ENCODE measurements at places on chromosomes 2 and 18.

DNA sequence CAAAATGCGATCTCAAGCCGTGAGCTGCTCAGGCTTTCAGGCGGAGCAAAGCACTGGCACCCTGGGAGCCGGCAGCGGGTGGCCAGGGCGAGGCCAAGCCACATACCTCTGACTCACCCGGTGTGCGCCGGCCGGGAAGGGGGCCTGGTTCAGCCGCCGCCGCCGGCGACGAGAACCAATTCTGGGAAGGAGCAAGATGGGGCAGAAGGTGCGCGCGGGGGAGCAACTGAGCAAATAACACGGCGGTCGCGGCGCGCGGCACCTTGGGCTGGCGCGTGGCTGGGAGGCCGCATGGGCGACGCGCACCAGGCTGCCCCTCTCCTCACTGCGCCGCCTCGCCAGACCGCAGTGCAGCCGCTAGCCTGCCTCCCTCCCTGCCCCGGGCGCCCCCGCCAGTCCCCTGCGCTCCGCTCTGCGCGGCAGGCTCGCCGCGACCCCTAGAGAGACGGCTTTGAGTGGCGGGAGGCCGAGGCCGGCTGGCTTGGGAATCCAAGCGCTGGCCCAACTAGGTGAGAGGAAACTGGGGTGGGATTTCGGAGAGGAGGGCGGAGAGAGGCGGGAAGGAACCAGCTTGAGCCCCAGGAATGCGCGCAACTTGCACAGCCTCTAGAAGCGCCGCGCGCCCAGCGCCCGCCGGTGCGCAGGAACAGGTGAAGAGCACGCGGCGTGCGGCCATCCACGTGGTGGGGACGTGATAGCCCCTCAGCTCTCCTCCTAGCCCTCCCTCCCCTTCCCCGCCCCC, 3.2 kb downstream of the NRP2 start:
- DNase-seq = peak; percentile 73

GRCh38 chr2:187982668-187983067, 309.0 kb upstream of the GULP1 start:
- DNase-seq = peak; percentile 92

DNA sequence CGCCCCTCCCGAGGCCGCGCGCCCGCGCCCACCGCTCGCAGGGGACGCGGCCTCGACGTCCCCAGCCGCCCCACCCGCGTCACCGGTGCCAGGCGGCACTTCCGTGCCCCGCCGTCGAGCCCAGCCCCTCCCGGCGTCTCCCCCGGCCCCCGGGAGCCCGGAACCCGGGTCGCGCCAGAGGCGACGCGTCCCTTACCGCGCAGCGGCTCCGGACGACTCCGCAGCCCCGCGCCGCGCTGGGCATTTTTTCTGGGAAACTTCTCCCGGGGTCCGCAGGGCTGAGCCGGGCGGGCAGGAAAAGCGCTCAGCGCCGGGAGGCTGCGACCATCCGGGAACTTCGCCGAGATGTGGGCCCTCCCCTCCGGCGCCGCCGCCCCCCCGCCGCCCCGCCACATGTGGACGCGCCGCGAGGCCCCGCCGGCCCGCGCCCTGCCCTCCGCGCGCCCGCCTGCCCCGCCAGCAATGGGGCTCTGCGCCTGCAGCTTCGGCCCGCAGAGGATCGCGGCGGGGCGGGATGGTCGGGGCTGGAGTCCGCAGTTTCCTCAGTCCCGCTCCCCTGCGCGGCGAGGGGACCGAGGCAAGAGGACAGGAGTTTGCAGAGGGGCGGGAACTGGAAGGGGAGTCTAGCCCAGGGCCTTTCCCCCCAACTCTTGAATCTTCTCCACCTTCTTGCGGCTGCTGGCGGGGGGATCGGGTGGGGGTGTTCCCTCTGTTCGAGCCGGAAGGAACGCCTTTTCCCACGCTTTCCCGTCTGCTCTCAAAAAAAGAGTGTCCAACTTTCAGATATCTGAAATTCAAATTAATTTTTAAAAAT, 81.5 kb downstream of the CHRNA1 start:
- peak; percentile 82 for DNase-seq

DNA sequence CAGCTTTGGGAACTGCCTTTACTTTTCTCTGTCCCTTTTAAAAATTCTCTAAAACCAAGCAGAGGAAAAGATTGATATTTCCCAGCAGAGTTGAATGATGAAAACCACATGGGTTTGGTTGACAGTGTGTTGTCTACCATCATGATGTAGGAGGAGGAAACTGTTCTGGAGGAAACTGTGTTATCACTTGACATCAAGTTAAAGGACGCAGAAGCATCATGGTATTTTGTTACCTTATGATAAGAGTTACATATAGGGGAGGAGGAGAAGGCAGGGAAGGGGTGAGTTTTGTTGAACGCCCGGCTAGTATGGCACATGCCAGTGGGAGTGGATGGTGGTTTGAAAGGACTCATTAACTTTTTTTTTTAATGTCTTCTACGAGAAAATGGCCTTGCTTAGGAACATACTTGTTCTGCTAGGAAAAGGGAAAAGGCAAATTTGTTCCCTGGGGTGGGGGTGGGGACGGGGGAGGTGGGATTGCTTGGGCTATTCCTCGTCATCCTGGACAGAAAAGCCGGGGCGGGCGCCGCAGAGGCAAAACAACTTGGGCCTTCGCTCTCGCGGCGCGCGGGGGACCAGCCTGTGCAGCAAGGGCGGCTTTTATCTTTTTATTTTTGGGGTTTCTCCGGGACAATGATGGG, 766 bp downstream of the TMEM17 start:
- DNase-seq = peak; percentile 21

DNA sequence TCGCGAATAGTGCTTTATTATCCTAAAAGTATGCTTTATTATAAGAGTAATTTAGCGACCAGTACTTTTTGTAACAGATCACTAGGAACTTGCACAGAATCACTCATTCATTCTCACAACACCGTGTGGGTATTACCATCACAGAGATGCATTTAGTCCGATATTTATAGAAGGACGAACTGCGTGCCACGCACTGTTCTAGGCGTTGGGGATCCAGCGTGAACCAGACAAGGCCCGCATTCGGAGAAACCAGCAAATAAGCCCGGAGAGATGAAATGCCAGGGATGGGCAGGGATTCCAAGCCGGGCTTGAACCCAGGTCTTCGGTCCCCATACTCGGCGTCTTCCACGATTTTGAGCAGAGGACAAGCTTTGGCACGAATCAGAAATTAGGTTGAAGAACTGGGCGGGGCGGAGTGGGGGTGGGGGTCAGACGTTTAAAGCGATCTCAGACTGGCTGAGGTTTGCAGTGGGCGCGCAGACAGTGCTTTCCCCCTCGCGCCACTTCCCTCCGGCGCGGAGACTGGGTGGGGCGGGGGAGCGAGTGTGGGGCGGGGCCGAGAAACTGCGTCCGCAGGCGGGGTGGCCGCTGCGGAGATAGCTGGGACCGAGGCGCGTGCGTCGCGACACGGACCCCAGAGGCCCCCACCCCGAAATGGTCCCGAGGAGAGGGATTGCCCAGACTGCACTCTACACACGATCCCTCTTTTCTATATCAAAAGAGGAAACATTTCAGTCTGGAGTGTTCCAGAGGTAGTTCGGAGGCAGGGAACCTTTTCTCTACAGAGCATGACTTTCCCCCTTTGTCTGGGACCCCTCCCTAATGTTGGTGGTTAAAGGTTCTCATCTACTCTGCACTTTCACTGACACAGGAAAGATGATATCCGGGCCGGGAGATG, 1.1 kb upstream of the CXCR4 start:
- DNase-seq = no peak

DNA sequence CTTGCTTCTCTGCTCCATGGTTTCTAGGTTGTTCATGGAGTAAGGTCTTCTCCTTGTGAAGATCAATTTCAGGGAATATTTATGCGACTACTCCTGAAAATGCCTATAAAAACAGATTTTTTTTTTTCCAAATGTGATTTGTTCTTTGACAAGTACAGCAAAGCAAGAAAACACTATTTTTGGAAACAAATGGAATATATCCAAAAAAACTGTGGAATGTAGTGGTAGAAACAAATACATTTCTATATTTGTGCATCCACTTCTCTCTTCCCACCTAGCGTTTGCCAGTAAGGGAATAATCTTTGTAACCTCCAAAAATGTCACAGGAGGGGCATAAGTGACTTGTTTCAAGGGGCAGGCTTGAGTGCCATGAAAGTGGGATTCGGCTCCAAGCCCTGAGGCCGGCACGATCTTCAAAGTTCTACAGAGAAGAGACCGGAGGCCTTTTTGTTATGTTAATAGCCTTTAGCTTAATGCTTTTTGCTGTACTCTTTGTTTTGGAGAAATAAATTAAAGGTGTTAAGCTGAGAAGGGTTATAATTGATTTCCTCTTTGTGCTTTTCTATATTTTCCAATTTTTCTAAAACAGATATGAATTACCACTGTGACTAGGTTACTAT, 200.6 kb downstream of the NRP2 start:
- DNase-seq = no peak

GRCh38 chr2:175318542-175318941, 137.0 kb upstream of the ATP5MC3 start:
- DNase-seq = no peak

- no peak for DNase-seq
These were observed 187.0 kb upstream of the HDAC4 start for GRCh38 chr2:239587841-239588240.

GRCh38 chr2:190365499-190366204, 22.3 kb downstream of the INPP1 start:
- no peak for DNase-seq

DNA sequence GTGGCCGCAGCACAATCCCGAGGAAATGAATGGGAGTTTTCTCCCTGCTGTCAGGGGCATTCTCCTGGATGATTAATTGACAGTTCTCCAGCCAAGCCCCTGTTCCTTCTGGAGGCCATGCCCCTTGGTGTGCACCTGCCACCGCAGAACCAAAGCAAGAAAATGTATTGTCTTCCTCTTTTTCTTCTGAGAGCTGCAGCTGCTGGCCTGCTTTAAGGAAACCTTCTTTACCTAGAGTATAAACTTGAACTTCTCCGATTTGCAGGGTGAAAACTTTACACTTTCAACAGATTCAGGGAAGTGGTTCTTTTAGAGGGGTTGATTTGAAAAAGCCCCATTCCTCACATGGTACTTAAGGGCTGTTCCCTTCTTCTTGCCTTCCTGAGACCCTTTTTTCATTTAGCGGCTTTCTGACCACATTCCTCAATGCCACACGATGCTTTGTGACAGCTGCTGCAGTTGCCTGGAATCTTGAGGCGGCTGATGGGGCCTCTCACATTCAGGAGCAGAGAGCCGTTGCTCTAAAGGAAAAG, 402.8 kb downstream of the TXNL1 start:
- peak; percentile 49 for DNase-seq

DNA sequence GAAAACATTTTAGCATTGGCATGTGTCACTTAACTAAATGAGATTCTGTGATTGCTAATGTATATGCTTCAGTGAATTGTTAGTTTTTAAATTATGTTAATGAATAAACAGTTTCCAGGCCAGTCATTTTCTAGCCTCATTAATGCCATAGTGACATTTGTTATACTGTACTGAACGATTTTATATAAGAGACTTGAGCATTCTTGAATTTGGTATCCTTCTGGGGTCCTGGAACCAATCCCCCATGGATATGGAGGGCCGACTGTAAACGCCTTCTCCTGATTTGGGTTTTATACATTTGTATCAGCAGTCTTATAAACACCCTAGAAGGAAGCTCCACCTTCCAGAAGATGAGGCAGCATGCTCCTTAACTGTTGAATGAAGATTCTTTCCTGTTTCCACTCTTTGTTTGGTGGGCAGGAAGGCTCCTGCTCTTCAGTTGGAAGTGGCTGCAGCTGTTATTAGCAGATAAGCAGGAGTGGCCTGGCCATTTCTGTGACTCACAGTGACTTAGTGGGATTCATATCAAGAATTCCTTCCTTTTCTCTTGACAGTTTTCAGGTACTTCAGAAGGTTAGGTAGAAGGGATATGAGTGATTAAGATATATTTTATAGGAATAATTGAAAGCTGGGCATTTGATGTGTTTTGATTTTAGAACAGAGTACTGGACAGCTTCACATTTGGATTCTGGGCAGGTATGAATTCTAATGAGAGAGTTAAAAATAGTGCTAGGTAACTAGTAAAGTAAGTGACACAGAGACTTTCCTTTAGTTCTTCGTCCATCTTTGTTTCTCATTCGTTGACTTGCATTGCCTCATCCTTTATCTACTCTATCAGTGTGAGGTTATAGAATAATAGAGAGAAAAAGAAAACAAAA, 124.9 kb downstream of the PLCL1 start:
- no peak for DNase-seq

DNA sequence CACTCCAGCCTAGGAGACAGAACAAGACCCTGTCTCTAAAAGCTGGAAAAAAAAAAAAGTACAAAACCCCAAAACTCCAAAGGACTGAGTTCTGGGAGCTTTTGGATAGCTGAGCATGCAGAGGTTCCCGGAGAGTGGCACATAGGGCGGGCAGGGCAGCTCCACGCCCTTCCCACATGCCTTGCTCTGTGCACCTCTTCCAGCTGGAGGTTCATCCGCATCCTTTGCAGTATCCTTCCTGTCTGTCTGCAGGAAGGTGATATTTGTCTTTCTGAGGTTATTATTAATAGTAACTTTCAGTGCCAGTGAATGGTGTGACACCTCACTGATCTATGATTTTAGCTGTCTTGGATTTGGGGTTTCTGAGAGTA, 70.2 kb downstream of the INPP4A start:
- no peak for DNase-seq

DNA sequence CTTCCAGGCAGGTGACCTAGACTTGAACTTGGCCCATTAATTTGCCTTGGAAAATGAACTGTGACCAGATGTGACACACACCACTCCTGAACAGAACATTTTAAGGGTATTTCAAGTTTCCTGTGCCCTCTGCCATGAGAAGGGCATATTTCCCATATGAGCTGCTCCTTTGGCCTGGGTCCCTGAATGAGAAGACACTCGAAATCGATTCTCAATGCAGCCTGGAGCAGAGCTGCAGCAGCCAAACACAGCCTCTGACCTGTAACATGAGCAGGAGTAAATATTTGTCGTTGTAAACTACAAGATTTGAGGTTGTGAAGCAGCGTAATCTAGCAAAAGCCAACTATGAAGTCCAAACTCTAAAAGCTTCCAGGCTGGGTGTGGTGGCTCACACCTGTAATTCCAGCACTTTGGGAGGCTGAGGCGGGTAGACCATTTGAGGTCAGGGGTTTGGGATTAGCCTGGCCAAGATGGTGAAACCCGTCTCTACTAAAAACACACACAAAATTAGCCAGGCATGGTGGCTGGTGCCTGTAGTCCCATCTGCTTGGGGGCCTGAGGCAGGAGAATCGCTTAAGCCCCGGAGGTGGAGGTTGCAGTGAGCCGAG, 30.1 kb upstream of the SOS1 start:
- DNase-seq = no peak

- DNase-seq = no peak
These were observed 86.5 kb downstream of the INHBB start for GRCh38 chr2:120432293-120432975.

- no peak for DNase-seq
These were observed 60.6 kb upstream of the SMAD7 start for GRCh38 chr18:49011291-49011746.

GRCh38 chr2:184633726-184634125, 35.4 kb downstream of the ZNF804A start:
- no peak for DNase-seq

DNA sequence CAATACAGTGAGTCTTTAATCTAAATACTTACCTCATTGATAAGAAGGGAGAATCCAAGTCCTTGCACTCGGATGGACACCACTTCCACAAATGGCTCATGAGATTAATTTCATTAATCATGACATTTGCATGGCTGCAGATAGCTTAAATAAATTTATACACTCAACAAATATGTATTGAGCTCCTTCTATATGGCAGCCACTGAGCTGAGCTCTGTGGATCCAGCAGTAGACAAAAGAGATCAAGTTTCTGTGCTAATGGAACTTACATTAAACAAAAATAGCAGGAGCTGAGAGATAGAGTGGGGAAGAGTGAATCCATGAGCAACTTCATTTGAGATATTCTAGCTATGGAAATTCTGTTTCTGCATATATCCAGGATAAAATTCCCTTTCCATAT, 44.4 kb downstream of the RAB27B start:
- no peak for DNase-seq

- DNase-seq = no peak
These were observed 470.8 kb upstream of the TNP1 start for GRCh38 chr2:217330647-217331046.

Measured in fibroblast of skin of right biceps (primary cell).